ENCODE measurements at places on chromosomes 1 and 21.

DNA sequence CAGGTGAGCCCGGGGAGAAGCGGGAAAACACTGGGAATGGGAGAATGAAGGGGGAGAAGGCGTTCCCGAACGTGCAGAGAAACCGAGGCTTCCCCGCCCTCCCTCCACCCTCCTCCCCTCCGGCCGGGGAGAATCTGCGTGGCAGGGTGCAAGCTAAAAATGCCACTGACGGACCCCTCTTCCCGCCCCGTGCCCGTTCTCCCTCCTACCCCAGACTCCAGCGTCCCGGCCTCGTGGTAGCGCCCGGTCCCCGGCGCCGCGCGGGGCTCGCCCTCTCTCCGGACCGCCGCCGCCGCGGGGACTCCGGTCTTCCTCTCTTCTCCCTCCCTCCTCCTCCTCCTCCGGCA lies 81.6 kb upstream of the AK4 start:
- DNase-seq = no peak

DNA sequence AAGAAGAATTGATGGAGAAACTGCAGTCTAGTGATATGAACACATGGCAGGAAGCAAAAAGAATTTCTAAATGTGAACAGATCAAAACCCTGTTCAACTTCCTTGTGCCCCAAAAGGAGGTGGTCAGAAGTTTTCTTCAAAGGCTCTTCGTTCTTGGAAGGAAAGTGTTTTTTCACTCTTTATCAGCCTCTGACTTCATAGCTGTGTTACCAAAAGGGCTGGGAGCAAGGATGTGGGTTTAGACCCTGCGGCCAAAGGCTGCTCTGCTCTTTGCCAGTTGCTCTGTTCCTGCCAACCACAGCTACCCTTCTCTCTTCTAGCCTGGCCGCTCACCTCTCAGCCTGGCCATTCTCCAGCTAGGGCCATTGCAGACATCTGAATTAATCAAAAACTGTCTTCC lies 53.8 kb downstream of the PTGER3 start:
- no peak for DNase-seq

GRCh38 chr1:54376430-54377039 lies 29.7 kb downstream of the SSBP3 start:
- no peak for DNase-seq

DNA sequence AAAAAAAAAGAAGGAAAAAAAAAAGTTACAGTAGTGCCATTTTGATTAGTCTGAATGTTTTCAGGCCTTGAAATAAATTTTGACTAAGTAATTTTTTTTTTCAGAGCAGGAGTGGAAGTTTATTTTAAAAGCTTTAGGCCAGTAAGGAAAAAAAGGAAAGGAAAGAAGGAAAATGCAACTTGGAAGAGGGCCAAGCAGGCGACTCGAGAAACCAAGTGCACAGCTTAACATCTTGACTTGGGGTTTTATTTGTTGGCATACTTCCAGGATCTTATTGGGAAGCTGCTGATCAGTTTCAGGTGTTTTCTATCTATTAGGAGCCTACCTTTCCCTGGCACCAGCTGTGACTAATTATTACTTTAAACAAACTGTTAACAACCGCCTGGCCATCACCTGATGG lies 41.7 kb downstream of the ATF3 start:
- no peak for DNase-seq

DNA sequence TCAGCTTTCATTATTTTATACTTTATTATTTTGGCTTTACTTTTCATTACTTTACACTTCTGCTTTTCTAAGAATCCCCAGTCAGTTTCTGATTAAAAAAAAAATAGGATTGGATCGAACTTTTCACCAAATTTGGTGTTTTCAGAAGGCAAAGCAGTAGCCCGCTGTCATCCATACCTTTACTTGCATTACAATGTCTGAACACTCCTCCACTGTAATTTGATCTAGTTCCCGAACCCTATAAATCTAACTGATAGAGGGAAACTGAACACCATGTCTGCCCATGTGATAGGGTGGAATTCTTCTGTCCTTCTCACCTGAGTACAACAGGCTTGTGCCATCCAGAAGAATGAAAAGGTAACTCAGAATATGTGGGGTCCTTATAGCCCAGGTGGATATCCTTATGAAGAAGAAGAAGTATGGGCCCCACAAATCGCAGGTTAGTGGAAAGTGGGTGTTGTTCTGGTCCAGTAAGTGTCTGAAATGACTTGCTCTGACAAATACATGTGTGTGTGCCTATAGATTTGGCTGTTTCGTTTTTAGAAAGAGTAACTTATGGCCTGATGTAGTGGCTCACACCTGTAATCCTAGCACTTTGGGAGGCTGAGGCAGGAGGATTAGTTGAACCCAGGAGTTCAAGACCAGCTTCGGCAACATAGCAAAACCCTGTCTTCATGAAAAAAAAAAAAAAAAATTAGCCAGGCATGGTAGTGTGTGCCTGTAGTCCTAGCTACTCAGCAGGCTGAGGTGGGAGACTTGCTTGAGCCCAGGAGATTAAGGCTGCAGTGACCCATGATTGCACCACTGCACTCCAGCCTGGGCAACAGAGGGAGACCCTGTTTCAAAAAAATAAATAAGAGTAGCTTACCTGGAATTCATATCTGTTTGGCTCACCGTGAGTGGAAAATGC lies 26.6 kb upstream of the CDC14A start:
- no peak for DNase-seq

GRCh38 chr1:28507247-28507645 lies 1.4 kb downstream of the RCC1 start:
- no peak for DNase-seq

DNA sequence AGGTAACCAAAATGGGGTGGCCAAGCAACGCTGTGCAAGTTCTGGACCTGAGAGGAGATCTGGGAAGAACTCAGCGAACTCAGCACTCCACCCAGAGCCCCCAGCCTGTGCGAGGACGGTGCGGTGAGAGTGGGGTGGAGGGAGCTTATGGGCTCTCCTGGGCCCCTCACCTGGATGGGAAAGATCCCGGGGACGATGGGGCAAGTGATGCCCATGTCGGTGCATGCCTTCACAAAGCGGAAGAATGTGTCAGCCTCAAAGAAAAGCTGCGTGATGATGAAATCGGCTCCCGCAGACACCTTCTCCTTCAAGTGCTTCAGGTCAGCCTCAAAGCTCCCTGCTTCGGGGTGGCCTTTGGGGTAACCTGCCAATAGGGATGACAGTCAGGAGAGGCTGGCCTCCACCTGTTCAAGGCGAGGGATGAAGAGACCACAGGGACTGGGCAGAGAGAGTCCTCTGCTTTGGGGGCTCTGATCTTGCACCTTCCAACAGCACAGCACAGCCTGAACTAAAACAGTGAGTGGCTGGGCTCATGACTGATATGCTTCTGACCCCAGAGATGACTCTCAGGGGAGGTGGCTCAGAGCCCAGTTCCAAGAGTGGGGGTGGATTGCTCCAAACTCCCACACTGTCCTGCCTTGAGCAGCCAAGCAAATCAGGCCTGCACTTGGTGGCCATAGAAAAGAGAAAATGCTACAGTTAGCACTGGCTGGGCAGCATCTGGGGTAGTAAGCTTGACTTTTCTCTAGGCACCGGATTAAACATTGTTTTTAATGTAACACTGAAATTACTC lies 9.5 kb downstream of the MTHFR start:
- no peak for DNase-seq

- no peak for DNase-seq
Measured at GRCh38 chr1:78570539-78570938, 49.7 kb upstream of the IFI44L start.

All from NCI-H774 (cell line).